NCI-H2227 treated with DMSO at 0.1 percent for 48 hours (cell line): ENCODE measurements at places on chromosomes 6 and 20.

- DNase-seq: no peak
Observed at GRCh38 chr6:20778912-20779311, 244.7 kb downstream of the CDKAL1 start.

- no peak for DNase-seq
Observed at GRCh38 chr6:131717836-131718542, 7.2 kb upstream of the CTAGE9 start.

GRCh38 chr6:165117121-165117520 lies 192.3 kb downstream of the C6orf118 start:
- no peak for DNase-seq

GRCh38 chr20:14838663-14839628 lies 501.5 kb upstream of the FLRT3 start:
- DNase-seq: no peak

- no peak for DNase-seq
Observed at GRCh38 chr6:33822575-33823395, 19.0 kb upstream of the MLN start.

DNA sequence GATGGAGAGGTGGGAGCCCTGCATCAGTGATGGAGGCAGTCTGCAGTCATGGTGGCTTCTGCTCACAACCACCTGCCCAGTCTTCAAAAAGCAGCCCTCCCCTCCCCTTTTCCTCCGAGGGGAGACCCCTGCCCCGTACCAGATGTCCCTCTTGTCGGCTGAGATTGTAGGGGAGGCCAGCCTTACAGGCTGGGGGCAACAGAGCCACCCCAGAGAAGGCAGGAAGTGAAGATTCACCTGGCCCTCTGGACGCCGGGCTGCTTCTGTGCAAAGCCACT lies 4.5 kb downstream of the TNFRSF6B start:
- no peak for DNase-seq

GRCh38 chr6:6640926-6641325 lies 52.4 kb downstream of the LY86 start:
- no peak for DNase-seq

DNA sequence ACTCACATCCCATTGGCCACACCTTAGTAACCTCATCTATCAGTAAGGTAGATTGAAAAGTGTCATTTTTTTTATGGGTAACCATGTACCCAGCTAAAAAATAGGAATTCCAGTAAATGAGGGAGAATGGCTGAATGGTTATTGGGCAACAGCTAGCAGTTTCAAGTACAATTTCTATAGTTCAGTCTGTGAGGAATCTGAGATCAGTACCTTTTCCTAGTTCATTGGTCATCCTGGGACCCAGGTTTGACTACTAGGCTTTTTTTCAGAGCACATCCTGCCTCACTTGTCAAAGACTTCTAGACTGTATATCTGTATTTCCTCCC lies 28.3 kb downstream of the PHF3 start:
- DNase-seq: no peak

DNA sequence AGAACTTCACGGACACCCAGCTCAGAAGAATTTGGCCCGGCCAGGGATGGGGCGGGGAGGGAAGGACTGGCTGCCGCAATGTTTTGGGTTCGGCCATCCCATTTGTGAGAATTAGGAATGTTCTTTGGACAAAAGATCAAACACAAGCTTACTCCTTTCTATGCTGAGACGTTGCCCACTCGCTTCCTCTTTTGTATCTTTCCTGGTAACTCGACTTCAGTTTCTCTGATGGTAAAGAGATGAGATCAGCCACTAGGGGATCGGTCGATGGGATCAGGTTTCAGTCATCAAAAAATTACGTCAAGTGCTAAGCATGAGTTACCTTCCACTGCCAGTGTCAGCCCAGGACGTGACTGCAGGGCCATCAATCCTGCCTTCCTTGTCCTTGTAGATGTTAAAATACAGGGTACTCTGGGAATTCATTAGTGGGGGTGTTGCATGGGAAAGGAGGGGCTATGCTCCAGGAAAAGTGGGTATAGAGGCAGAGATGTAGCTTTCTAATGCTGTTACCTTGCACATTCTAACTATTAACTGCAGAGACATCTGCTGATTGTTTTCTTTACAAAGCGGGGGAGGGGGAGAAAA lies 190.2 kb downstream of the TSHZ2 start:
- no peak for DNase-seq

- no peak for DNase-seq
Observed at GRCh38 chr6:134663800-134664535, 285.9 kb downstream of the ALDH8A1 start.

DNA sequence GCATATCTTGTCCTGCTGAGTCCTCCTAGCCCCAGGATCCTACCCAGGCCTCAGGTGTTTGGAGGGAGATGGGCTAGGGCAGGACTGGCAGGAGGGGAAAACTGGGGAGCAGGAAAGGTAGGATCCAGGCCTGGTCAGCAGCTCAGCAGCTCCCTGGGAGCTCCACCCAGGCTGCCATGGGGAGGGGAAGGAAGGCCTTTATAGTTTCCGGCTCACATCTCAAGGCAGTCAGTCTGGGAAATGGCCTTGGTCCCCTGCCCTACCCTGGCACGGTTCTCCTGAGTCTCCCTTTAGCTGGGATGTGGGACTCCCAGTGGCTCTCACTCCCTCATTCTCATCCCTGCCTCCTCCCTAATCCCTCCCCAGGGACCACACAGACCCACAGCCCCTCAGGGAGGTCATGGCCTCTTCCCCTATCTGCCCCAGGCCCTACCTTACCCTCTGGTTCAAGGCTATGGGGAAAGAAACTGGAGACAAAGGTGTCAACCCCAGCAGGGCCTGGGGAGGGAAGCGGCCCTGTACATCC lies 1.6 kb downstream of the SLC44A4 start:
- DNase-seq: no peak
